ENCODE measurements at places on chromosomes 4 and X. TPM values are rescaled to one million over a fixed set of nuclear protein-coding genes. Genes with fewer than 3 reads are reported as not detected.

Gene GYPB
- total RNA-seq: not detected

Gene RTL9
- total RNA-seq: 0.05 TPM

Gene BEX5
- total RNA-seq: not detected

- no peak overlapping the region for H3K27ac ChIP-seq
- no peaks in the 10 kb centered on the region for H3K36me3 ChIP-seq
- H3K4me1 ChIP-seq: no peaks in the 10 kb centered on the region
- DNase-seq: no peak
- no peak overlapping the region for H3K4me3 ChIP-seq
- no peaks in the 10 kb centered on the region for H3K27me3 ChIP-seq
These were observed 26.0 kb downstream of the ADH4 start for GRCh38 chr4:99117876-99118693.

Gene STPG2
- total RNA-seq: not detected

- peak; percentile 51 for DNase-seq
- H3K36me3 ChIP-seq: peaks cover 4% of the 10 kb centered on the region
- no peaks in the 10 kb centered on the region for H3K27me3 ChIP-seq
- H3K4me1 ChIP-seq: no peaks in the 10 kb centered on the region
- H3K27ac ChIP-seq: no peak overlapping the region
These were observed 27.8 kb downstream of the CD99L2 start for GRCh38 chrX:150870487-150871340.

- no peaks in the 10 kb centered on the region for H3K4me1 ChIP-seq
- DNase-seq: no peak
- H3K36me3 ChIP-seq: no peaks in the 10 kb centered on the region
- H3K4me3 ChIP-seq: no peak overlapping the region
- no peak overlapping the region for H3K27ac ChIP-seq
These were observed 27.6 kb downstream of the UGT8 start for GRCh38 chr4:114626196-114626595.

GRCh38 chr4:86970447-86971354 is 35.9 kb downstream of the AFF1 start:
- no peak for DNase-seq
- H3K27me3 ChIP-seq: no peaks in the 10 kb centered on the region
- H3K27ac ChIP-seq: no peak overlapping the region
- peaks cover 22% of the 10 kb centered on the region for H3K4me1 ChIP-seq
- H3K36me3 ChIP-seq: no peaks in the 10 kb centered on the region
- no peak overlapping the region for H3K4me3 ChIP-seq

GRCh38 chr4:139243448-139244365 is 36.3 kb downstream of the MGARP start:
- no peaks in the 10 kb centered on the region for H3K36me3 ChIP-seq
- peak overlapping the region; percentile 89 for H3K27ac ChIP-seq
- peaks cover 59% of the 10 kb centered on the region for H3K4me1 ChIP-seq
- DNase-seq: peak; percentile 6
- H3K27me3 ChIP-seq: no peaks in the 10 kb centered on the region

GRCh38 chr4:56757261-56757746 is 64.2 kb downstream of the SPINK2 start:
- no peaks in the 10 kb centered on the region for H3K36me3 ChIP-seq
- H3K27ac ChIP-seq: peak overlapping the region; percentile 94
- H3K27me3 ChIP-seq: no peaks in the 10 kb centered on the region
- H3K4me3 ChIP-seq: peak overlapping the region; percentile 53
- DNase-seq: no peak
- peaks cover 33% of the 10 kb centered on the region for H3K4me1 ChIP-seq

Gene GAGE12H
- total RNA-seq: not detected

DNA sequence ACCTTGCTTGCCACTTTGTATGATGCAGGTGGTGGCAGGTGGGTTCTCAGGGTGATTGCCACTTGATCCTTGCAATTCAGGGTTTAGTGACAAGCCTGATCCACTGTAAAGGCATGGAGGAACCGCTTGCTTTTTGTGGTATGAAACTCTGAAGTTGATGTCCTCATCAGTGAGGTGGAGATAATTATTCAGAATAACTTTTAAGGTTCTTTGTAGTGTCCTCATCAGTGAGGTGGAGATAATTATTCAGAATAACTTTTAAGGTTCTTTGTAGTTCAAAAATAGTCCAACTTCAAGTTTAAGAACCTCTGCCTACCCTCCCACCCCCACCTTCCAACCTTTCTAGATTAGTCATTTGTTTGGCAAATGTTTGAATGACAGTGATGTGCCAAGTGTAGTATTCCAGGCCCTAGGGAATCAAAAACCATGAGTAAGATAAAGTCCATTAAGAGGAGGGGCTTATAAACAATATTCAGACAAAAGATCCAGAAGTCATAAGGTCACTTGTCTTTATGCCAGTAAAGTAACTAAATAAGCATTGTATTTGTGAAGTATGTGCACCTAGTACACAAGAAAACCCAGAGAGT is 51.2 kb downstream of the DCUN1D4 start:
- no peak overlapping the region for H3K27ac ChIP-seq
- peaks cover 21% of the 10 kb centered on the region for H3K4me1 ChIP-seq
- no peak overlapping the region for H3K4me3 ChIP-seq
- no peaks in the 10 kb centered on the region for H3K27me3 ChIP-seq
- no peak for DNase-seq
- H3K36me3 ChIP-seq: peaks cover 41% of the 10 kb centered on the region

DNA sequence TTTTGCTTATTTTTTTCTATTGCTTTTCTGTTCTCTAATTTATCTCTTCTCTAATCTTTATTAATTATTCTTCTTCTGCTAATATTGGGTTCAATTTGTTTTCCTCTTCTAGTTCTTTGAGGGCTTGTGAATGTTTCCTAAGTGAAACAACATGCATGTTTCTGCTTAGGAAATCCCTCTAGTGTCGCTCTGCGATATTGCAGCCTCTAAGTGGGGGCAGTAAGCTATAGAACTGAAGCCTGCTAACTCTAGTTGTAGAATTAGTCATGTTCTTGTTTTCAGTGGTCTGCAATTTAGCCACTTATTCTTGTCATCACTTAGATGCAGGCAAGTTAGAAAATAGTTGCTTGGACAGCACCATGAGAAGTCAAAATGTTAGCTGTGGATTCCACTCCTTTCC is 222.6 kb downstream of the SPIN4 start:
- DNase-seq: no peak
- H3K36me3 ChIP-seq: no peaks in the 10 kb centered on the region
- no peaks in the 10 kb centered on the region for H3K4me1 ChIP-seq
- no peaks in the 10 kb centered on the region for H3K27me3 ChIP-seq
- H3K4me3 ChIP-seq: no peak overlapping the region

DNA sequence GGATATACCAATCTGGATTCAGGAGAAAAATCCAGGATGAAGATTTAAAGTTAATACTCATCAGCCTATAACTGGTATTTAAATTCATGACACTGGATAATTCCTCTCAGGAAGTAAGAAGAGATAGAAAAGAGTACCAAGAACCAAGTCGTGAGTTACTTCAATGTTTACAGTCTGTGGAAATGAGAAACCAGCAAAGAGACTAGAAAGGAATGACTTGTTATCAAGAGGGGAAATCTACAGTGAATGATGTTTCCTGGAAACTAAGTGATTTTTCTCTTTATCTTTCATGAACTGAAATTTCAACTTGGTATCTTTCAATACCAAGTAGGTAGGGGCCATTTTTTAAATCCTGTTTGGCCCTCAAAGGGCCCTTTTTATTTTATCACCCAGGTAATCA is 217.9 kb upstream of the AFF2 start:
- DNase-seq: no peak
- no peak overlapping the region for H3K27ac ChIP-seq
- no peaks in the 10 kb centered on the region for H3K36me3 ChIP-seq
- no peaks in the 10 kb centered on the region for H3K27me3 ChIP-seq
- H3K4me3 ChIP-seq: no peak overlapping the region
- no peaks in the 10 kb centered on the region for H3K4me1 ChIP-seq

GRCh38 chrX:10021461-10022272 is 54.5 kb downstream of the CLDN34 start:
- H3K4me1 ChIP-seq: peaks cover 44% of the 10 kb centered on the region
- H3K36me3 ChIP-seq: peaks cover 4% of the 10 kb centered on the region
- no peaks in the 10 kb centered on the region for H3K27me3 ChIP-seq
- no peak overlapping the region for H3K4me3 ChIP-seq
- peak overlapping the region; percentile 20 for H3K27ac ChIP-seq

DNA sequence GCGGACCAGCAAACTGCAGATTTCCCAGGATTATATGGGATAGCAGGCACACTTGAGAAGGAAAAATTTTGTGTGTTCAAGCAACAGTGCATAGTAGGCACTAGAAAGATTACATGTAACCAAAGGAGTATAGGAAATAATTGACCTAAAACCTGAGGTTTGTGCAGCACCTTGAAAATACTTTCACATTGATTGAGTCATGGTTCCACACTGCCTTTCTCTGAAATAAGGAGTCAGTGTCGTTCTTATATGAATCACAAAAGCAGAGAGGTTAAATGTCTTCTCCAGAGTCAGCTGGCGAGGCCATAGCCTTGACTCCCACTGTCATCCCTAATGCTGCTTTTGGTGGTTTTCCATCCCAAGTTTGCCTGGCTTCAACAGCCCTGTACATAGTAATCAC is 138.9 kb downstream of the SOWAHB start:
- DNase-seq: no peak
- no peaks in the 10 kb centered on the region for H3K27me3 ChIP-seq
- H3K36me3 ChIP-seq: no peaks in the 10 kb centered on the region
- no peak overlapping the region for H3K27ac ChIP-seq
- no peak overlapping the region for H3K4me3 ChIP-seq

- no peaks in the 10 kb centered on the region for H3K36me3 ChIP-seq
- no peak for DNase-seq
- peaks cover 4% of the 10 kb centered on the region for H3K27me3 ChIP-seq
- no peaks in the 10 kb centered on the region for H3K4me1 ChIP-seq
These were observed 140.4 kb upstream of the MAD2L1 start for GRCh38 chr4:120207021-120207420.

DNA sequence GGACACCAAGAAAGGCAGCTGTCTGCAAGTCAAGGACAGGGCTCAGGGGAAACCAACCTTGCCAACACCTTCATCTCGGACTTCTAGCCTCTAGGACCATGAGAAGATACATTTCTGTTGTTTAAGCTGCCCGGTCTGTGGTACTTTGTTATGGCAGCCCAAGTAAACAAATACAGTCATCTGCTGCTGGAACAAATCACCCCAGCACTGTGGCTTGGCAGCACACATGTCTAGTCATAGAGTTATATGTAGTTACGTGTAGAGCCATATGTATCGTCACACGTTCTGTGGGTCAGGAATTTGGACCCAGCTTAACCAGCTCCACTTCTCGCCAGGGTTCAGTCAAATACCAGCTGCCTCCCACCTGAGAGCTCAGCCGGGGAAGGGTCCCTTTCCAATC is 2.5 kb downstream of the HTT-AS start:
- peaks cover 14% of the 10 kb centered on the region for H3K4me1 ChIP-seq
- DNase-seq: no peak
- no peak overlapping the region for H3K4me3 ChIP-seq
- no peak overlapping the region for H3K27ac ChIP-seq

- no peaks in the 10 kb centered on the region for H3K36me3 ChIP-seq
- no peak for DNase-seq
- no peaks in the 10 kb centered on the region for H3K27me3 ChIP-seq
- H3K27ac ChIP-seq: no peak overlapping the region
These were observed 15.5 kb upstream of the EDA2R start for GRCh38 chrX:66654411-66654810.

Gene FAM241A
- 0.19 TPM for total RNA-seq
